ENCODE measurements at places on chromosomes 12 and 14.

- no peak for DNase-seq
These were observed 54.2 kb downstream of the IFNG-AS1 start for GRCh38 chr12:68043435-68043834.

GRCh38 chr14:86543521-86543920 lies 1013.6 kb downstream of the FLRT2 start:
- DNase-seq, result no peak

DNA sequence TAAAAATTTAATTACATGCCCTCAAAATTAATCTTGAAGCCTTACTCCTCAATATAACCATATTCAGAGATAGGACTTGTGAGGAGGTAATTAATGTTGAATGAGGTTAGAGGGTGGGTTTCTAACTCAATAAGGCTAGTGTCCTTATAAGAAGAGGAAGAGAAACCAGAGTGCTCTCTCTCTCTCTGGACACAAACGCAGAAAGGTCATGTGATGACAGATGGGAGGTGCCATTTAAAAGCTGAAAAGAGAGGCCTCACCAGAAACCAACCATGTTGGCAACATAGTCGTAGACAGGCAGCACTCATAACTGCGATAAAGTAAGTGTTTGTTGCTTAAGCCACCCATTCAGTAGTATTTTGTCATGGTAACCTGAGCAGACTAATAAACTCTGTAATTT lies 378.5 kb upstream of the LMO3 start:
- DNase-seq, result no peak

- DNase-seq, result peak; percentile 66
These were observed 1154.5 kb downstream of the AACS start for GRCh38 chr12:126219654-126220279.

GRCh38 chr12:12563290-12563928 lies 746 bp upstream of the DUSP16 start:
- DNase-seq, result peak; percentile 78

GRCh38 chr12:110073049-110073831 lies 24.9 kb upstream of the C12orf76 start:
- peak; percentile 88 for DNase-seq

GRCh38 chr12:113262710-113263109 lies 41.4 kb downstream of the TPCN1 start:
- DNase-seq, result no peak

DNA sequence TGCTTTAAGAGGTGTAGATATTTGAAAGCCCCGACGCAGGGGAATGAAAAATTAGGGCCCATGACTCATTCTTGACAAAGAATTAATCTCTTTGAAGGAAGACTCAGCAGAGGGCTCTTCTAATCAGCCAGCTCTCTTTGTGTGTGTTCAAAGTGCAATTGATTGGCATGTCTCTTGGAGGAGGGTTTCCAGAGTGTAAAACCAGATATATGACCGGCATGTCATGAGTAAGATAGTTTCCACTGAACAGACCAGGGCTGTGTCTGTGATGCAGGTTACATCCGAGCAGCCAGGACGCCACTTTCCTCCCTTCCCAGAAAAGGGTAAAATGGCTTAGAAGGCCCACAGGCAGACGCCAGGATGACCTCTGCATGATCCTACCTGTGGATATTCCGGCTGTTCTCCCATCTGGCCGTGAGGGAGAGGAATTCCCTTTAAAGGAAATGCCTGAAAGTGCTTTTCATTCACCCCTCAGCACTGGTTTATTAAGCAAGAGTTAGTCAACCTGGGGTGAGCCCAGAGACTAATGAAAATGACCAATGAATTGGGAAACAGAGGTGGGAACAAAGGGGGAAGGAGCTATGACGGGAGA lies 7.2 kb upstream of the KRT75 start:
- DNase-seq, result no peak

DNA sequence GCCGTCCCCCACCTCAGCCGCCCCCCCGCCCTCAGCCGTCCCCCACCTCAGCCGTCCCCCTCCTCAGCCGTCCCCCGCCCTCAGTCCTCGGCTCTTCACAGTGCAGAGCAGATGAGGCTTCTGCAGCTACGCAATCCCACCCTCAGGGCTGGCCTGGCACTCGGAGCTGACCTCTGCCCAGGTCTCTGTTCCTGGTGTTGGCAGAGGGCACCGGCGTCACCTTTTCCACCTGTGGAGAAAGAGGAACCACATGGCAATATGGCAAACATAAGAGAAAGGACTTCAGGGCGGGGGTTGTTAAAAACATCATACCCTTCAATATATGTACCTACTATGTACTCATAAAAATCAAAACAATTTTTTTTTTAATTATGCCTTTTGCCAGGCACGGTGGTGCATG lies 45.8 kb downstream of the MLXIP start:
- DNase-seq, result no peak

GRCh38 chr12:131041216-131041967 lies 87.7 kb downstream of the ADGRD1 start:
- DNase-seq, result peak; percentile 68

- no peak for DNase-seq
These were observed 205.3 kb upstream of the HMGA2 start for GRCh38 chr12:65619018-65619417.

DNA sequence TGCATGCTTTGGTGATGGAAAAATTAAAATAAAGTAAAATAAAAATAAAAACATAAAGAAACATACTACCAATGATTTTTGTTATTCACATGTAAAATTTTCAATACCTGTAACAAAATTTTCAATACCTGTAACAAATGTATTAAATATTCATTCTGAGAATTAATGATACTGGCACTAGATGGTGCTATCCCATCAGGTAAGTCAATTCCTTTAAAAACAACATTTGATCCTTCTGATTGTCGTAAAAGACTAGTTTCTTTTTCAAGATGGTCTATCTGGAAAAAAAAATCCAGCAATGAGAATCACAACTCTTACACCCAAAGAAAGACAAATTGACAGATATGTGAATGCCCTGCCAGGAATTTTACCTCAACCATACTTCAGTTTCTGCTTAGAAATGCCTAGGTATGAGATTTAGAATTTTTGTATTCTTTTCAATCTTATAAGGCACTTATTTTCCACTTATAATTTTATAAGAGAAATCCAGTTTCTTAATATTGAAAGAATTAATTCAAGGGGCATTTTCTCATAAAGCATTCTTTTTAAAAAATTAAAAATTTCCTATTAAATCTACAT lies 30.7 kb downstream of the CEP290 start:
- no peak for DNase-seq

GRCh38 chr12:66603461-66603860 lies 75.4 kb downstream of the GRIP1 start:
- no peak for DNase-seq

GRCh38 chr12:54370171-54370730 lies 6.0 kb upstream of the GPR84 start:
- peak; percentile 98 for DNase-seq

All from osteoblast (primary cell).